ENCODE measurements at places on chromosomes 7 and 10.

DNA sequence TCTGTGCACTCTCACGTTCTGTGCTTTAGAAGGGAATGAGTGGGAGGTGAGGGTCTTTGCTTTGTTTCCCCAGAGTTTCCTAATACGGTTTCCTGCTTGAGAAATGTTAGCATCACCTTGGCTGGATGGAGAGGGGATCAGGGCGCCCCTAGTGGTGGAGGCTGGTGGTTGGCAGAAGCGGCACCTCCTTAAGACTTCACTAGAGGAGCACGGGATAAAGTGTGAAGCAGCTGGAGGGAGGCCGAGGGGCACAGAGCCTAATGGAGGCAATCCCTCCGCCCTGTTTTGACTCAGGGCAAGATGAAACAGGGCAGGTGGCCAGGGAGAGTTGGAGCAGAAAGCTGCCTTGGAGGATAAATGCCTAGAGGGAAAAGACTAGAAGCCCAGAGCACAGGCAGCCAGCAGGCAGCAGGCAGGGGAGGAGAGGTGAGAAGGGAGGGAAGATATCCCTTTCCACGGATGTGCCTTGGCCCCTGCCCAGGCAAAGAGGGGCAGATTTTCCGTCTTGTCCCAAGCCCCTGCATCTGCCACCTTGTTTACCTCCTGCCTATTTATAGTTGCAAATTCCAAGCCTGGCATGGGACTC, 56.0 kb upstream of the BTRC start:
- peak; percentile 81 for DNase-seq

- no peak for DNase-seq
Observed at GRCh38 chr7:7517754-7518153, 17.9 kb downstream of the COL28A1 start.

GRCh38 chr10:80473096-80473657, 19.1 kb downstream of the TSPAN14 start:
- no peak for DNase-seq

- DNase-seq, result no peak
Observed at GRCh38 chr7:90465816-90466215, 3.6 kb upstream of the PTTG1IP2 start.

GRCh38 chr10:8332730-8333111, 278.2 kb downstream of the GATA3 start:
- DNase-seq, result no peak

GRCh38 chr7:33845991-33846509, 59.3 kb upstream of the BMPER start:
- no peak for DNase-seq

GRCh38 chr10:6194311-6194710, 8.4 kb upstream of the PFKFB3 start:
- no peak for DNase-seq

GRCh38 chr7:87934699-87935383, 790 bp downstream of the ADAM22 start:
- DNase-seq, result peak; percentile 18

- DNase-seq, result no peak
Observed at GRCh38 chr10:81981724-81982123, 106.7 kb downstream of the NRG3 start.

- no peak for DNase-seq
Observed at GRCh38 chr7:121107923-121108498, 119.5 kb downstream of the CPED1 start.

- no peak for DNase-seq
Observed at GRCh38 chr7:16648551-16648950, 2.6 kb downstream of the BZW2 start.

GRCh38 chr7:45408409-45408737, 165.8 kb upstream of the ADCY1 start:
- no peak for DNase-seq

DNA sequence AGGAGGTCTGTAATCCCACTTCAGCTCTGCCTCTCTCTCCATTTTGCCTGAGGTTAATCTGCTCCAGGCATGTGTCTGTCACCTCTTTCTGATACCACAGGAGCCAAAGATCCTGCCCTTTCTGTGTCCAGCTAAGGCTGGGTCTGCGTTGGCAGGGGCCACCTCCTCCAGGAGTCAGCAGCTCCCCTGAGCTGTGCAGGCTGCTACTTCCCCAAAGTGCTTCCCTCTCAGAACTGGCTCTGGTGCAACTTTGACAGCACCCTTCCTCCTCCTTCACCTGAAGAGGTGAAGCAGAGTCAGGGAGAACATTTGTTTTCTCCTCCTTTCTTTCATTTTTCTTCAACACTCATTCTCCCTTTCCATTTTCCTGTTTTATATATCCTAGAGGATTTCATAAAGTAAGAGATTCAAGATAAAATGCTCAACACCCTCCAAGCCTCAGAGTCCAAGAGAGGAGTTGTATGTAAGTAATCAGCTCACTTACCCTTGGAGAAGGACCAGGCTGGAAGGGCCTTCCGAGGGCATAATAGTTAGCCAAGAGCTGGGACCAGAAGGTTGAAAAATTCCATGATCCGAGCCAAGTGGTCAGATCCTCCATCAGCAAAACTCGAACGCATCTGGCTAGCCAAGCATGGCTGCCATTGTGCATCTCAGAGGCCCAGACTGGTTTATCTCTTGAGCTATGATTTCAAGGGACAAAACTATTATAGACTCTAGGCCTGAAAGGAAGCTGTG, 257.3 kb downstream of the PTEN start:
- DNase-seq, result no peak

- DNase-seq, result no peak
Observed at GRCh38 chr10:88245974-88246511, 337.1 kb downstream of the RNLS start.

DNA sequence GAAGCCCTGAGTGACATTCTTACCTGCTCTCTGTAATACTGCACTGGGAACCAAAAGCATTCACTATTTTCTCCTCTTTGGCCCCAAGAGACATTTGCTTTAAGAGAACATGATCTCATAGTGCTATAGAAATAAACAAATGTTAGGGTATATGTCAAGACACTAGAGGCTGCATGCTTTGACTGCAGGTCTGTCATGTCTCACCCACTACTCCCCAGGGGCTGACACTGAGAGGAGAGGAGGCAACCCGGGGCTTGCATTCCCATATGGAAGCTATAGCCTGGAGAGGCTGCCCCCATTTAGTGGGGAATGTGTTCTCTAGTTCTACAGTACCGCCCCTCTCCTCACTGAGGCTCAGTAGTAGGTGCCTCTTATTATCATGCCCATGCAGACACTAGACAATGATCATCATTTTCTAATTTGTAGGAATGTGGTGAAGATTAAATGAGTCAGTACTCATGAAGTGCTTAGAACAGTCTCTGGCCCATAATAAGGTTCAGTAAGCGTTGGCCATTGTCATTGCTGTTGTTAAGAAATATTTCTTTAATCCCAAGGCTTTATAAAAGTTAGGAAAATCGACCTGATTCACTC, 4.9 kb upstream of the SLF2 start:
- no peak for DNase-seq

GRCh38 chr7:72413886-72414285, 1.7 kb upstream of the CALN1 start:
- DNase-seq, result no peak

DNA sequence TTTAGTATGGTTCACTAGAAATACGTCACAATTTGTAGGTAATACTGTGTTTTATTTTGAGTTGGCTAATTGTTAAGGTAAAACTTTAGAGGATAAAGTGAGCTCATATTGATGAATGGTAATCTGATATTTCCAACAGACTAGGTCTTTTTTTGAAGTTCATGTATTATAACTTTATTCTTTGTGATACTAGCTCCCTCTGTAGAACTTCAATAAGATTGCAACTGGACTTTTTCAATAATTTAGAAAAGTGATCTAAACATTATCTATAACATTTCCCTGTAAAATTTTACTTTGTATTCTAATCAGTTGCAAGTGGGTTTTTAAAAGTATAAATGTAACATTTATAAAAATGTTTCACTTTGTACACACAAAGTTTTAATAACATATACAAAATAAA, 83.5 kb downstream of the ADK start:
- no peak for DNase-seq

- DNase-seq, result no peak
Observed at GRCh38 chr7:109955986-109956385, 1134.9 kb upstream of the LRRN3 start.

DNA sequence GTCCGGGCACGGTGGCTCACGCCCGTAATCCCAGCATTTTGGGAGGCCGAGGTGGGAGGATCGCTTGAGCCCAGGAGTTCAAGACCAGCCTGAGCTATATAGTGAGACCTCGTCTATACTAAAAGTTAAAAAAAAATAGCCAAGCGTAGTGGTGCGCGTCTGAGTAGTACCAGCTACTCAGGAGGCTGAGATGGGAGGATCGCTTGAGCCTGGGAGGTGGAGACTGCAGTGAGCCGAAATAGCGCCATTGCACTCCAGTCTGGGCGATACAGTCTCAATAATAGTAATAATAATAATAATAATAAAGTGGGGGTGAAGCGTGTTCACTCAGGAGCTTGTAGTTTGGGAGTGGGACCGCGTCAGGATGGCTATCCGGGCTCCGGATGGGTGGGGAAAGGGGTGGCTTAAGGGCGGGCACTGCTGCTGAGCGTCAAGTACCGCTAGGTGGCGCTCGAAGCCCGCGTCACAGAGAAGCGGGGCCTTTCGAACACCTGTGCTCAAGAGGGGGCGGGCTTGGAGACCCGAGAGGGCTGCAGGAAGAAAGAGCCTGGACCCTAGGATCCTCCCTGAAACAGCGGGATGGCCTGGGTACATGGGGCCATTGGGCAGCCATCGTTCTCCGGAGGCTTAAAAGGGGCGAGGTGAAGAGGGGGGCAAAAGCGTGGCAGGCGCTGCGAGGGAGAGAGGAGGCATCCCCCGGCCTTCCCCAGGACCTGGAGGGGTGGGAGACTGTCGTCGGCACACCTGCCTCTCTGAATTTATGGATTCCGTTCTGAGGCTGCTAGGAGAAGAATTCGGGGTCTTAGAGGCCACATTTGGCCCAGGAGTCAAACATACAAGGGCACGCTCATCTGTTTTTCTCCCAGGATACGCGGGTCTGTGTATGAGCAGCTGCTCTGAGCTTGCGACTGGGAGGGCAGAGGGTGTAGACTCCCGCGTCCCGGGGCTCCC, 14.5 kb downstream of the LBX1 start:
- DNase-seq, result peak; percentile 81

- DNase-seq, result peak; percentile 69
Observed at GRCh38 chr7:157273208-157274093, 63.4 kb upstream of the DNAJB6 start.

GRCh38 chr10:3452173-3452626, 279.6 kb upstream of the PITRM1 start:
- DNase-seq, result no peak

DNA sequence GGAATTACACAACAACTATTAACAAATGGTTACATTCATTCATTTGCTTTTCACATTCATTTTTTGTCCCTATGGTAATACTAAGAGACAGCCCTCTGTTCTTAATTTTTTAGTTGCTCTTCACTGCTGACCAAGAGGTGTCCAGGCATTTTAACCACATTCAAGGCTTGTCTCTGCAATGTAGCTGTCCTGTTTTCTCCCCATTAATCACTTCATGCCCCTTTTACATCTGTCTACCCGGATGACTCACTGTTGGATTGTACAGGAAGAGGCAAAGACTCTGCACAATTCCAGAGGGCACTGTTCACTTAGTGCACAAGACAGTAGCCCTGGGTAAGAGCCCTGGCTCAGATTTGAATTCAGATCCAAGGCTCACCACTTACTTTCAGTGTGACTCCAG, 168.5 kb downstream of the NOC3L start:
- no peak for DNase-seq

DNA sequence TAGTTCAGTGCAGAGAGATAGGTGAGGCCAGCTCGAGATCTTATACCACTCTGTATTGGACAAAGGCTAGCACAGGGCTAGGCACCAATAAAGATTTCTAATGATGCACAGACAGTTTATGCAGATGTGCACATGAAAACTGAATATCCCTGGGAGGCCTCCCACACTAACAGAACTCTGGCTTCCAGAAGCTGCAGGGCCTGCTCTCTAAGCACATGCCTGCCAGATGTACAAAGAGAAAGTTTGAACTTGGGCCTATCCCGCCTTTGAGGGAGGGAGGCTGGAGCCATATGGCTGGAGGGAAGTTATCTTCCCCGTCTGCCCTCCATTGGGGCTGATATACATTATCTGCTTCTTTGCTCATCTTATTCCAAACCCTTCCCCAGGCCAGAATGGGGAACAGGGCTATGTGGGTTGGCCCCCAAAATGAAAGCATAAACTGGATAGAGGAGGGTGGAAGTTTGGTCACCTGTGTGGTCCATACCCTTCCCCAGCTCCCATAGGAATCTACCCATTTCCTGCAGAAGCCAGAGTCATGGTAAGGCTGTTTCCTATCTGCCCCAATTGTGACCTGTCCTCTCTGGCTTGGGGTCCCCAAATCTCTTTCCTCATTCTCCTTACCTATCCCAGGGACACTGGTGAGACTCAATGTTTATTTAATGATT, 3.8 kb downstream of the KAZALD1 start:
- DNase-seq, result no peak

- peak; percentile 92 for DNase-seq
Observed at GRCh38 chr7:64794171-64794844, at the start of gene ZNF138. Gene ZNF138, plus strand, starts transcription at chr7:64794428. Its CDS starts 141 bp downstream, at chr7:64794569.

DNA sequence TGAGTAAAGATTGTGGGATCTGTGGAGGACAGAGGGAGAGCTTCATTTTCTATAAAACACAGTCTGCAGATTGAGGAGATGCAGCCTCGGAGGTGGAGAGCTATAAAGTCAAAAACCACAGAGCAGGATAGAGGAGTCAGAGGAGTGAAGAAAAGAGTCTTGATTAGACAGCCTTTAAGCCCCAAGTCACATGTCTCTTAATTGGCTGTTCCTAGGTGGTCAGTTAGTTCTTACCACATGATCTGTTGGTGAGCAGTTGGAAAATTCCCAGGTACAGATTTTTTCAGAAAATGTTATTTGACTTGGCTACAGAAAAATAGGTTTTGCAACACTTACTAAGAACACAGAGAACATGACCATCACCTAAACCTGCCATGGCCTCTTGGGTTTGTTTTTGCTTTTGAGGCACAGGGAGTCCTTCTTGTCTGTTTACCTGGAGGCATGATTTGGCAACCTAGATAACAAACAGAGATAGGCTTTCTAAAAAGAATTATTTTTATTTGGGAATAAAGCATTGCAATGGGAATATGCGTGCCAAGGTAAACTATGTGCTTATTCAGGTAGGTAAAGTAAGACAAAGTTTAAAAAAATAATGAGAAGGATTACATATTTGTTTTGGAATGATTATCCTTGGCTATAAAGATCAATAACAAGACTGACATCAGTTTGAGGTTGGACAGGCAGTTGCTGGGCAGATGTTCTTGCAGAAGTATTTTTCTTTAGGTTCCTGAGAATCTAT, 604 bp upstream of the CYP3A43 start:
- DNase-seq, result no peak

DNA sequence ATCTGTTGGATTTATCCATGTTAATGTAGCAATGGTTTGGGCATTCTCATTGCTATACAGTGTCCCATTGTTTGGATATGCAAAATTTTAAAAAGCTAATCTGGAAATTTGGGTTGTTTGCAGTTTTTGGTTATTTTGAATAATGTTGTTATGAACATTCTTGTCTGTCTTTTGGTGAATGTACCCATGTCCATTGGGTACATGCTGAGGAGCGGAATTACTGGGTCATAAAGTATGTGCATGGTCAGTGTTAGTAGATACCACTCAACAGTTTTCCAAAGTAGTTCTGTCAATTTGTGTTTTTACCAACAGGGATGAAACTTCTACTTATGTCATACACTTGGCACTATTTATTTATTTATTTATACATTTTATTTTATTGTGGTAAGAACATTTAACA, 153.9 kb downstream of the LRMDA start:
- DNase-seq, result no peak

Measured in stimulated activated CD4-positive, alpha-beta T cell treated with anti-CD3 and anti-CD28 coated beads, Interleukin-4, amount 100 ng/mL, for 1 hour (primary cell).